ENCODE measurements at places on chromosomes 5 and 9. TPM values are rescaled to one million over a fixed set of nuclear protein-coding genes. Genes with fewer than 3 reads are reported as not detected.

The GPR151 gene
- not detected for total RNA-seq

The MARCOL gene
- total RNA-seq: not detected

The MYORG gene
- total RNA-seq: 6.9 TPM

The ANKRD20A1 gene
- 1.2 TPM for total RNA-seq

The MCTP1 gene
- total RNA-seq: 45.9 TPM

The SLC6A19 gene
- not detected for total RNA-seq

The THBS4 gene
- 0.55 TPM for total RNA-seq

The ZNF618 gene
- 29.6 TPM for total RNA-seq

The IGFBPL1 gene
- 5.6 TPM for total RNA-seq

The IRX1 gene
- total RNA-seq: 0.14 TPM

The C9orf153 gene
- not detected for total RNA-seq

The IFNA21 gene
- total RNA-seq: not detected

The LECT2 gene
- total RNA-seq: not detected

The HDHD3 gene
- 8.8 TPM for total RNA-seq

The INSL6 gene
- not detected for total RNA-seq

The TMEM250 gene
- 30.3 TPM for total RNA-seq

Measured in astrocyte (in vitro differentiated cells and primary cell).